Kidney tubule cell (primary cell): ENCODE measurements at places on chromosomes 7 and 10.

- DNase-seq, result peak; percentile 23
These were observed 349.7 kb downstream of the MDFIC start for GRCh38 chr7:115271332-115272235.

GRCh38 chr10:128295003-128295402 lies 168.8 kb upstream of the MKI67 start:
- DNase-seq, result no peak

- DNase-seq, result no peak
These were observed 57.7 kb downstream of the SLIT1 start for GRCh38 chr10:97128039-97128492.

GRCh38 chr7:30678805-30679204 lies 3.5 kb downstream of the CRHR2 start:
- DNase-seq, result no peak

DNA sequence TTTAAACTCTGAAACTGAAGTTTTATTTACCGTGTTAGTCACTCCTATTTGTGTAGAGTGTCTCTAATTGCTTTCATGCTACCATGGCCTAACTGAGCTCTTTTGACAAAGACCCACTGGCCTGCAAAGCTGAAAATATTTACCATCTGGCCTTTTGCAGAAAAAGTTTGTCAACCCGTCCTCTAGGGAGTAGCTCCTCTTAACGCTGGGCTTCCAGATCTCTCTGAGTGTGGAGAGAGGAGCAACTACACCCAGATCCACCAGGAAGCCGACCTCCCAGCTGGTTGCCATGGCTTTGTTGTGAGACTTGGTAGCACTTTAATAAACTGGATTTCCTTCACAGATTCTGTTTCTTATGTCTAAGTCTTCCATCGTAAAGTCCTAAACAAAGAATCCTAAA lies 4.2 kb upstream of the C10orf71 start:
- DNase-seq, result no peak

DNA sequence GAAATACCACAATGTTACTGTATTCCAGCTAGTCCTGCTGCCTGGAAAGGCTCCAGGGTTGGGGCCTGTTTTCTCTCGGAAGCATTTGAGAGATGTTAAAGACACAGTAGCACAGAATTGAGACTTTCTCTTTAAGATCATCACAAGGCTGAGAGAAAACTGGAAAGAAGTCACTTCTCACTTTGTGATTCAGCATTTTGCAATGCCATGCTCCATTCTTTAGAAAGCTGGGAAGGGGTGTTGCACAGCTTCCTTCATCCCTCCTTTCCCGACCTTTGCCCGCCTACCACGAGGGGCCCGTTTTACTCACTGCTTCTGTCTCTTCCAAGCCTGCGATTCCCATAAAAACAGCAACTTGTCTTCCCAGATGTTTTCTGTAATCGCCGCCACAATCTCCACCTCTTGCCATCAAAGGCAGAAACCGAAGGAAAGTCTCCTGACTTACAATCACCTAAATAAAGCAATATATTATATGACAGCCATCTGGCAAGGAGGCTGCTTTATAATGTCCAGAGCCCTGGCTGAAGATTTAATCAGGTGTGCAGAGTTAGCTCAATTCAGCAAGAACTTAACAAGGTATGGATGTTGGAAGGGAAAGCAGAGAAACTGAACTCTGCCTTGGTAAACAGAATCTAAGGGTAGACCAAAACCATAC lies 18.9 kb downstream of the NOD1 start:
- DNase-seq, result peak; percentile 81

GRCh38 chr7:47584536-47584895 lies 2.6 kb upstream of the TNS3 start:
- DNase-seq, result no peak

- peak; percentile 84 for DNase-seq
These were observed 4.6 kb downstream of the SH2B2 start for GRCh38 chr7:102291056-102291915.

DNA sequence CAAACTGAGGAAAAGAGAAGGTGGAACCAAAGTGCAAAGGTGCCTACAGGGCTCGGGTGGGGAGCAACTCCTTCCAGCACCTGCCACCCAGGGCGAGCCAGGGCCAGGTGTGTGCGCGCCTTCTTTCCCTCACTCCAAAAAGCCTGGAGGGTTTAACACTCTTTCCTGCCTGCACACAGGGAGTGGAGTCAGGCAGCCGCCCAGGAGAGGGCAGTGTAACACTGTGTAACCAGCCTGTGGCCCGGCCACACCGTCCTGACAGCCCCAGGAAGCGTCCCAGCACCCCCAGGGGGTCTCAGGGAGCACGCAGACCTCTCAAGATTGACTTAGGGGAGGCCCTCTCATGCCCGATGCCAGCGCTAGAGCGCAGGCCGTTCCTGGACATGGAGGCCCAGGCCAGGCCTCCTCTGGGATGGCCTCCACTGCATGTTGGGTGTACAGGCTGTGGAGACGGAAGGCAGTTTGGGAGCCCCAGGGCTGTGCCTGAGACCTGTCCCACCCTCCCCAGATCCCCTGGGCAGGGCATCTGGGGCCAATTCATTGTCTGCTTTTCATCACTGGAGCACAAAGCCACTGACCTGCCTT lies 13.4 kb downstream of the BRI3 start:
- DNase-seq, result peak; percentile 65

- no peak for DNase-seq
These were observed 80.5 kb upstream of the TAS2R16 start for GRCh38 chr7:123075838-123076467.

DNA sequence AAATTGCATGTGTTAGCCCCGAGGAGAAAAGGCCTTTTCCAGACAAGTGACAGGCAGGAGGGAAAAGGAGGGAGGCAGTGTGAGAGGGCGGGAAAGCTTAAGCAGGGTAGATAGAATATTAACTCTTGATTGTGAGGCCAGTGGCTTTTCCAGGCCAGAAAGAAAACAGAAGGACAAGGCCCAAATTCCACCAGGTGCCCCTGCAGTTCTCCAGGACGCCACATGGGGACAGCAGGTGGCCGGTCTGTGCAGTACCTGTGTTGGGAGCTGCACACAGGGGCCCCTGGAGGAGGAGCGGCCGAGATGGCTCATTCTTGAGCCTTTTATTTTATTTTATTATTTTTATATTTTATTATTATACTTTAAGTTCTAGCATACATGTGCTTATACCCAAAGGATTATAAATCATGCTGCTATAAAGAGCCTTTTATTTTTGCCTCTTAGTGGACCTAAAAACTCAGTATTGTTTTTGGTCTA lies 141.3 kb upstream of the KLF14 start:
- peak; percentile 78 for DNase-seq

- no peak for DNase-seq
These were observed 33.5 kb upstream of the DDC start for GRCh38 chr7:50598460-50599343.

- no peak for DNase-seq
These were observed 169.4 kb upstream of the GRB10 start for GRCh38 chr7:50952120-50952519.

GRCh38 chr10:123809632-123810031 lies 82.0 kb downstream of the CPXM2 start:
- no peak for DNase-seq

- DNase-seq, result no peak
These were observed 143.3 kb upstream of the KAT6B start for GRCh38 chr10:74683067-74683466.

DNA sequence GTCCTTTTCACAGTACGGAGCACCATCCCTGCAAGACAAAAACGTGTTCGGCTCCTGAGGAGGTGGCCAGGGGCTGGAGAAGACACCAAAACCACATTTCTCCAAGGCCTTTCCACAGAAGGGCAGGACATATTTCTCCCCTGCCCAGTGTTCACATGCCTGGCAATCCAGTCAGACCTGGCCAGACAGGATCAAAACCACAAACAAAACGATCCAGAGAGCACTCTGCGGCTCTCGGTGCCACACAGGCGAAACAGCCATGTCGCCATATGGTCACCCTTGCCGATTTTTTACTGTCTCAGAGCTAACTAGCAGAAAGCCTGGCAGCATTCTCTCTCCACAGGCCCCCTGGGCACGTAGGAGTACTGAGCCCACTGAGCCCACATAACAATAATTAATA lies 113.0 kb downstream of the ABLIM1 start:
- DNase-seq, result peak; percentile 77

- DNase-seq, result peak; percentile 8
These were observed 28.6 kb upstream of the ZEB1 start for GRCh38 chr10:31290386-31290785.

DNA sequence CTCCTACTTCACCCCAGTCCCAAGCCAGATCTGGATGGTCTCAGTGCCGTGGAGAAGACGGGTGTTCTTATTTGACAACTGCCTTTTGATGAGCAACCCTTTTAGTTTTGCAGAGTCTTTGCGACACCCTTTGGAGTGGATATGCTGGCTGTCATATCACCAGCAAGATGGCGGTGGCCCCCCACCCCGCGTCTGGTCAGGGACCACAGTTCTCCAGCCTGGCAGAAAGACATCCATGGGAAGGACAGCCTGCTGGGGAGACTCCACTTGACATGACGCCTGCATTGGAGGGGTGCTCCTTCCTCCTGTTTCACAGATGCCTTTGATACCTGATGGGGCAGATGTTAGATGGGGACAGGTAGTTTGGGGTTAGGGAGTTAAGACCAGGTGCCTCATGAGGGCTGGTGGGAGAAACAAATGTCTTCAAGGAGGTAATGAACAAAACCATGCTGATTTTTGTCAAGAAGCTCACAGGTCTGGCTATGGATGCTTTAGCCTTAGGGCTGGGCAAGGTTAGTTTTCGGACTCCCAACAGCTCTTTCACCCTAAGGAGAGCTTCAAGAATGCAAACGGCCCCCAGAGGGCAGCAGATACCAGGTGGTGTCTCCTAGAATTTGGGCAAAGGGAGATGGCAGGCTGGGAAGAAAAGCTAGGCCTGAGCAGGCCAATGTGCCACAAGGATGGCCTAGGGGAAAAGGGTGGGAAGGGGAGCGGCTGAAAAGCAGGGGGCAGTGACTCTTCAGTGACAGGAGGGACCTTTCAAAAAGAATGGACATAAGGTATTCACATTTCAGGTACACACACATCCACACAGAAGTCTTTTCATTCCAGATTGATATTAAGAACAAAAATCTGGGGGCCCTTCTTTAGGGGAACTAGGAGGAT lies 95.2 kb downstream of the CLEC2L start:
- DNase-seq, result peak; percentile 51

DNA sequence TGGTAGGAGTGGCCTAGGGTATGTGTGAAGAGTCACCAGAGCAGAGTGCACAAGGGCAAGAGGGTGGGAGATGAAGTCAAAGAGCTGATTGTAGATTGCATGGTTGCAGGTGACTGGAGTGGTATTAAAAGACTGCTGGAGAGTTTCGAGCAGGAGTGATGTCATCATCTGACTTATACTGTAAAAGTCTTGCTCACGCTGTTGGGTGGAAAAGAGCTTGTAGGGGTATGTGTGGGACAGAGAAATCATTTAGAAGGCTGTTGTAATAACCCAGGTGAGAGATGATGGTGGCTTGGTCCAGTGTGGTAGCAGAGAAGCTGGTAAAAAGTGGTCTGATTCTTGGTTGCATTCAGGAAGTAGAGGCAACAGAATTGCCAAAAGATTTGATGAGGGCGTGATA lies 184.1 kb downstream of the ABCA13 start:
- no peak for DNase-seq

- DNase-seq, result no peak
These were observed 117.5 kb downstream of the TRIL start for GRCh38 chr7:28840592-28840995.

GRCh38 chr7:26789481-26790184 lies 74.8 kb downstream of the SKAP2 start:
- DNase-seq, result no peak
